Umbilical cord (tissue), 2 donors: ENCODE measurements at places on chromosomes 6 and 20. TPM values are rescaled to one million over a fixed set of nuclear protein-coding genes. Genes with fewer than 3 reads are reported as not detected.

DNA sequence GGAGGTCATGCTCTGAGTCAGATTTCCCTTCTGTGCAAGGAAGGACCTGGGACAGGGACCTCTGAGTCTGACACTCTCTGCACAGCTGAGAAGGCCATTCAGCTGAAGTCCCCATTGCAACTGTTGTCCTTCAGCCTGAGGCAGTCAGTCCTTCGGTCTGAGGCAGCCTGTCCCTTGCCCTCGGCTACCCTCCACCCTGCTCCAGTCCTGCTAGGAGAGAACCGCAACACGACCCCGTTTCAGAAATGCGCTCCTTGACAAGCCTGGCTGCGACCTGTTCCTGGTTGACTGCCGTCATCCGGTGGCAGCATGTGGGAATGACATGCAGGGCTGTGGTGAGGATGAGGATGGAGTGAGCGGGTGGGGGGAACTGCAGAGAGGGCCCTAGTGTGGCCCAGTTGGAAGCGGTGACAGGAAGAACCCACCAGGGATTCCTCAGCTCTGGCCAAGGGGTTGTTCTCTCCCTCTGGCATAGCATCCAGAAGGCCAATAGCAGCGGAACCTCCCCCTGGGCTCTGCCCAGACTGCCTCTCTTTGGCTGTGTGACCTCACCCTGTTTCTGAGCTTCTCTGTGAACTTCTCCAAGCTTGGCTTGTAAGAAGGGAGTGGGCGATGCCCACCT, 40.3 kb upstream of the ANGPT4 start:
- DNase-seq = peak; percentile 61

PCK1 gene
- 6.3 TPM for total RNA-seq

DNA sequence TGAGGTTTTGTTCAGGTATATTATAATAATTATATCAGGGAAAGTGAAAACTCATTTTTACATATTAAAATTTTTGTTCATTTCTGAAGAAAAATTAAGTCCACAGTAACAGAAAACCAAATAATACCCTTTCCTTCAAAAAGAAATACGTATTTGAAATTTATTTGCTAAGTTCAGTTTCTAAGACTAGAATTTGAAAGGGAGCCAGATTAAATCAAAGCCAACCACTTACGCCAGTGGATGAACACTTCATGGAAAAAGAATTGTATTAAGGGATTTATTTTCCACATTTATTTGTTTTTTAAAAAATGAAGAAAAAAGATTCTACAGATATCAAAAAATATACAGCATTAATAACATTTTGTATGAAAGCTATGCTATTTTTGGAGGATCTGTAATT, 654.4 kb downstream of the EYS start:
- no peak for DNase-seq

DNA sequence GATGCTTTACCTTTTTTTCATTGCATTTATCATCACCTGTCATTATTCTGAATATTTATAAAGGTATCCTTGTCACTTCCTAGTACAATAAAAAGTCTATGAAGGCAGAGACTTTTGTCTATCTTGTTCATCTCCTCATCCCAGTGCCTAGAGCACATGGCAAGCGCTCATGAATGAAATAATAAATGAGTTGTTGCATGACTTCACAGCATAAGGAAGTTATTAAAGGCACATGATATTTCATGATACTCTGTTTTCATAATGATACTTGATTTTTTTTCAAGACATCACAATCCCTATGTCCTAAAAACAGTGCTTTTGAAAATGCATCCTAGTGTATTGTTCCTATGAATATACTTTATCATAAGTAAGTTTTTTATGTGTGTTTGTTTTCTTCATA, 310.6 kb upstream of the RSPO3 start:
- DNase-seq = no peak

COL11A2 gene
- 0.72 TPM for total RNA-seq

- DNase-seq = no peak
Measured at GRCh38 chr6:14321992-14322772, 204.6 kb downstream of the CD83 start.

DNA sequence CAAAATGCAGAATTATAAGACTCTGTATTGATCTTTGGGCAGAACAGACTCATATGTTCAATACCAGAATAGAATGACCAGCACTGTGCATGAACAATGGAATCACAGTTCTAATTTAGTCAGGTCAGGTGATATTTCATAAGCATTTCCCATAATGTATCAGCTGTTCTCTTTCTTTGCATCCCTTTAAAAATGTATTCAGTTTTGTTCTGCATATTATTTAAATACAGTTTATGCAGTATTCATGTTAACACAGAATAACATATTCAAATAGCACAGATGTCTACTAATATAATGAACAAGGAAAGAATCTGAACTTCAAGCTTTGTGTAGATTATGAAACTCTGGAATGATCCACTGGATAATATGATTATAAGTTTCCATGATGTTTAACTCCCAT, 128.5 kb downstream of the LAMP5 start:
- no peak for DNase-seq

CRISP2 gene
- 0.96 TPM for total RNA-seq

GTF2H4 gene
- 1.4 TPM for total RNA-seq

DNA sequence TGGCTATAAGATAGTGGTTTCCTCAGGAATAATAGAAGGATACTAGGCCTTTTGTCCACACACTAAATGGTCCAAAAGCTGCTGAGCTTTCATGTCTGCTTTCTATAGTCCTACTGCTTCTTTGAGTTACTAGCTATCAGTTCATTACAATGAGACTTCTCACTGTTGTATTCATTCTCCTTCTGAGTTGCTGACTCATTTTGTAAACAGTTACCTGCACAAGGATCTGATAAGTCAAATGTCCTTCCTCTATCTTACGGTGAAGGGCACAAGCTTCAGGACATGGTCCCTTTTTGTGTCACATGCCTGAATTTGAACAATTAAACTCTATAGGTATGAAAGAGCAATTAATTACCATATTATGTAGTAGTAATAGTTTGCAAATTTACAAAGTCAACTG, 90.5 kb downstream of the MAN1A1 start:
- no peak for DNase-seq

CGA gene
- 8.2 TPM for total RNA-seq

DNA sequence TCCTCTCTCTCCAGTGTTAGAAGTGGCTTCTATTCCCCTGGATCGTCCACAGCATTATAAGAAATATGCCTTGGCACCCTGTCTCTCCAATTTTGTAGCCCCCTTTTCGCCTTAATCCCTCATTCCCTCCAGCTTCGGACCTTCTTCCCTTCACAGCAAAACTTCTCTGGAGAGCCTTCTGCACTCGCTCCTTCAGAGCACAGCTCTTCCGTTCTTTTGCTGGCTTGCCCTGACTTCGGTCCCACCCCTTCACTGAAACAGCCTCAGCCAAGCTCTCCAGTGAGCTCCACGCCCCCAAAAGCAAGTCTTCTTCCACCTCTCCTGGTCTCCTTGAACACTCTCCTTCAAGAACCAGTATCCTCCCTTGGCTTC, 134.7 kb upstream of the RNF24 start:
- peak; percentile 80 for DNase-seq

GRCh38 chr6:108558372-108559096, 2.2 kb upstream of the FOXO3 start:
- peak; percentile 99 for DNase-seq

DNA sequence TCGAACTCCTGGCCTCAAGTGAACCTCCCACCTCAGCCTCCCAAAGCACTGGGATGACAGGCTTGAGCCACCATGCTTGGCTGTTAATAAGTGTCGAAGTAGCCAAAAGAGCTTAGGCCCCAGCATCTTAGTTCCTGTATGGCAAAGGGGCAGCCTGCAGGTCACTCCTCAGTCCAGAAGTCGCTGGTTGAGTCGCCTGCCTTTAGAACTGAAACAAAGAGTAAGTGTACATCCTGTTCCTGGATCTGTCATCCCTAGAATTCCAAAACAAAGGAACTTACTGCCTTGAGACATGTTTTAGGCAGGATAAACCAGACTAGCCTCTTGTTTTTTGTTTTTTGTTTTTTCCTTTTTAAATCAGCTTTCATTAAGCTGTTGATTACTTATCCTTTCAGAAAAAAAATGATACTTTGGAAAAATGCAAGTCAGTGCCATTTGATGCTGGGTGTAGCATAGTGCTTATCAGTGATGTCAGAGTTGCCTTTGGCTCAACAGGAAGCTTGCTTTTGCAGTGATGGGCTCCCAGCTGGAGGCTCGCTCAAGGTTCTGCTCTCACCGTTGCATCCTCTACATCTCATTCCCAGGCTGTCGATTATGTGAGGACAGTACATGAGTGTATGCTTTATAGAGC, 9.0 kb downstream of the ACTR5 start:
- DNase-seq = no peak

GRCh38 chr6:167528239-167528638, 203.4 kb downstream of the TTLL2 start:
- no peak for DNase-seq

GRCh38 chr6:105259913-105260889, 80.4 kb upstream of the POPDC3 start:
- no peak for DNase-seq

TP53TG5 gene
- total RNA-seq = 32.0 TPM

DNA sequence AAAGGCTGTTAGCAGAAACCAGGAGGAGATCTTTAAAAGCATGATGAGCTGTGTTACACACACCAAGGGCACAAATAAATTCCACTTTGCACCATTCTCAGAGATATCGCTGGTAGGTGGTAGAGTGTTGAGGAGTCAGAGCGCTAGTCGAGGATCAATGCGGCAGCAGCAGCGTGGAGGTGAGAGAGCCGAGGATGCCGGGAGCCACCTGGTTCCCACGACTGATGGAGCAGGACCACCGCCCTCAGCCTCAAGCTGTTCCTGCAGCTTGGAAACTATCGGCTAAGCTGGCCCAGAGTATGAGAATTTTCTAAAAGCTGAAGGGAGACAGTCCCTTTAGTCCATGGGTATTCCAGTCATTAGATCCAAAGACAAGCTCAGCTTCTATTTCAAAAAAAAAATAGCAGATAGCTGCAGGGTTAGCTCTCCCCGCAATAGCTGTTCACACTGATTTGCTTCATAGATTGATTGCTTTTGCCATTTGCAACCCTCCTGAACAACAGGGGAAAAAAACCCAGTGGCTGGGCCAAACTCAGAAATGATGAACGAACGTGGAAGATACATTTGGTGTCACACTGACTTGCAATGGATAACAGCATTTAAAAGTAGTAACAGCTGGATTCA, 106.2 kb downstream of the LCA5 start:
- no peak for DNase-seq

DNA sequence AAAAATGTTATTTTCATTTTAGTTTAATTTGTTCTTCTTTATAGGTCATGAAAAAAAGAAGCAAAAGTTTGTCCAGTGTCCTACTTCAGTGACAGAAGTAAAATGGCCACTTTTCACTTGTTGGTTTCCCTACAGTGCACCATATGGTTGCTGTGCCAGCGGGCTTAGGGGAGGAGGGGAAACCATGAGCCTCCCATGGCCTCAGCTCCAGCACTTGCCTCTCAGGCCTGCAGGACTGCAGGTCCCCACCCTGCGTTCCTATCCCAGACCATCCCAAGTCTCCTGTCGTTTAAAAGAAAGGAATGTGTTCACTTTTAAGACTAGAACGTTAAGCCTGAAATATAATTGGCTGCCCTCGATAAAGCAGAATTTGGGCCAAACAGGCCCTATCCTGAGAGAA, 210.0 kb upstream of the TAB2 start:
- no peak for DNase-seq

DNA sequence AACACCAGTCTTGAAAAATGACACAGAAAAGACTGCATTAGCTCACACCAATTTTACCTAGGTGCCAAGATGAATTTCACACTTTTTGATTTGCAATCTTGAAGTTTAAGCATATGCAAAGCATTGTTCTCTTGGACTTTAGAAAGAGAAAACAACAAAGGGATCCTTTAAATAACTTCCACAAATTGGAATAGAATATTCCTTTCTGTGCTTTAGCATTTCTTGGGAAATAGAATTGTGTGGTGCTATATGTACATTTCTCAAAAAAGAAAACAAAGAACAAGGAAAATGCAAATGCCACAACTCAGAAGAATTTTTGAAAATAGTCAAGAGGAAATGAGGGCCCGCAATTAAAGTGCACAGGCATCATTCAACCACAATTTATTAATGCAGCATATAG, 17.0 kb downstream of the HTR1B start:
- no peak for DNase-seq

- no peak for DNase-seq
Measured at GRCh38 chr6:152004896-152005295, 197.4 kb downstream of the ESR1 start.

DNA sequence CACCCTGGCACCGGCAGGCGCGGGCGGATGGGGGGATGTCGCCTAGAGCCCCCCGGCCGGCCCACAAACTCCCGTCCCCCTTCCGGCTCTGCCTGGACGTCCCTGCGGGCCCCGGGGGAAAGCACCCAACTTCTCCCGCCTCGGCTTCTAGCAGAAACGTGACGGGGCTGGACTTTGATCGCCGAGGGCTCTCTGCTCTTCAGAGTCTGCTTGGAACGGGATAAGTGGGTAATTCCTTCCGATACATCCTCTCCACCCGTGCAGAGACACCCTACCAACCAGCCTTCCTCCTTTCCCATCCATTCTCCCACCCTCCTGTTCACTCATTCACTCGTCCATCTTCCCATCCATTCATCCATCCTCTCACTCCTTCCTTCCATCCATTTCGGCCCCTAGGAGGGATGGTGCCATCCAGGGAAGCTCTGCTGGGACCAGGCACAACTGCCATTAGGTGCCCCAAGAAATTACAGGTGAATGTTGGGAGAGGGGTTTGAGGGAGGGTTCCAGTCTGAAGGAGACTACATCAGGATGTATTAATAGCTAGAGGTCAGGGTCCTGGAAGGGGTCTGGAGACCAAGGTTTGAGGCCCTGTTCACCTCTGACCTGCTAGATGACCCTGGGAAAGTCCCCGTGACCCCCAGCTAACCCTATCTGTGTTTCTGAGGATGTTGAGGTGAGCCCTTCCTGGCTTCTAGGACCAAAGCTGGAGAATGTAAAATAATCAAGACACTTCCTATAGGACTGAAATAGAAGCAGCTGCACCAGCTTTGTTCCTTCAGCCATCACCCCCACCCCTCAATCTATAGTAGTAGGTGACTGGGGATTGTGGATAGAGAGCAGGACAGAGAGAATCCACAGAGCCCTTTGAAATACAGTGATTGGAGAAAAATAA, 538 bp downstream of the TTLL9 start:
- no peak for DNase-seq

DNA sequence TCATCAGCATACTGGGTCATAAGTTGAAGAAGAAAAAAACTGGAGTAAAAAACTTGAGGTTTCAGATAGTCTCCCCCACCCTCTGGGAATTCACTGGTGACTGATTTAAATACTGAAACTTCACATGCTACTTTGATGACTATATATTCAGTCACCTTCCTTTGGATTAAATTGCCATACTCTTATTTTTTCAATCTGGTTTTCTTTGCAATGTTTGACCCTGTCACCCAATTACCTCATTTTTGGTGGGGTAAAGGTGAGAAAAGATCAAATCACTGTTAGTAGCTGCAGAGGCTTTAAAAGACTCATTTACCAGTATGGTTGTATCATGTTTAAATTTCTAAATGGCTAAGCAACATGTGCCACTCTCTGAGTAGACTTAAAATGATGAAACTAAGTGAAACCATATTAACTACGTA, 862.7 kb upstream of the FLRT3 start:
- no peak for DNase-seq
